Islet precursor cell (in vitro differentiated cells): ENCODE measurements at places on chromosomes 3 and 15.

GRCh38 chr3:50652709-50653108 lies 22.0 kb upstream of the DOCK3 start:
- no peak for DNase-seq

- no peak for DNase-seq
Observed at GRCh38 chr3:107910713-107911259, 180.0 kb downstream of the CD47 start.

GRCh38 chr3:112097378-112097777 lies 11.2 kb downstream of the C3orf52 start:
- DNase-seq, result peak; percentile 78

GRCh38 chr15:81569286-81570080 lies 195.5 kb upstream of the TMC3 start:
- DNase-seq, result no peak

- peak; percentile 42 for DNase-seq
Observed at GRCh38 chr15:99068186-99068585, 36.7 kb upstream of the SYNM start.

GRCh38 chr3:139564294-139564861 lies 24.8 kb upstream of the RBP1 start:
- DNase-seq, result peak; percentile 76

- no peak for DNase-seq
Observed at GRCh38 chr15:52728899-52729298, 49.7 kb upstream of the ATOSA start.

GRCh38 chr3:2853651-2854050 lies 256.5 kb downstream of the IL5RA start:
- no peak for DNase-seq

DNA sequence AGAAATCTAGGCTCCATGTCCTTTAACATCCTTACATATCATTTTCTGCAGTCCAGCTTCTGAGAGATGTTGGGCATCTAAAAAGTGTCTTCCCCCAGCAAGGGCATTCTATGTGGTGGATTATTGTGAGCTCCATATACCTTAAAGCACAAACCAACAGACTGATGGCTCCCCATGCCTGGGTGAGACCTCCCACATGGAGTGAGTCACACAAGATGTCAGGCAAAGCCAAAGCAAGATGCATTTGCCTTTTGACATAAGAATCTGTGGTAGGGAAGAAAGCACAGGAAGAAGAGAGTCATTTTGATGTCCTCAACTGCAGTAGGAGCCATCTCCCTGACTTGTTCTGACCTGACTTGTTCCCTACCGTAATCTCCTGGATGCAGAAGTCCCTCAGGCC lies 238.7 kb upstream of the EIF1B start:
- DNase-seq, result no peak

- no peak for DNase-seq
Observed at GRCh38 chr3:42546691-42547213, 35.0 kb downstream of the SEC22C start.

DNA sequence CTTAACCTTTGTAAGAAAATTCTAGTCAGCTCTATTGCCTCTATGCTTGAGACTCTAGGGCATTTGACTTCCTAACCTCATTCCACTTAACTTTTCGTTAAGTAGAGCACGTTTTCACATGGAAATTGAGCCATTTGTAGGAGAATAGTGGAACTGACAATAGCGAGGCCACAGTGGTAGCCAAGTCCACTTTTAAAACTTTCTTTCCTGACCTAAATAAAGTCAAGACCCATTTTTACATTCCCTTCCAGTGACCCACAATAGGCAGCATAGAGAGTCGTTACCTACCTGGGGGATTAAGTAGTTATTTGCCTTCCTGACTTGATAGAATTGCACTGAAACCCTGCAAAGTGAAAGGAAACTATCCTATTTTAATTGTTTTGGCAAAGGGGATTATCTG lies 386.0 kb upstream of the NECTIN3 start:
- no peak for DNase-seq

GRCh38 chr15:67142767-67143100 lies 77.3 kb downstream of the SMAD3 start:
- peak; percentile 92 for DNase-seq

GRCh38 chr15:92100751-92101150 lies 247.2 kb downstream of the SLCO3A1 start:
- no peak for DNase-seq

- peak; percentile 48 for DNase-seq
Observed at GRCh38 chr15:67806536-67806935, 18.8 kb upstream of the SKOR1 start.

DNA sequence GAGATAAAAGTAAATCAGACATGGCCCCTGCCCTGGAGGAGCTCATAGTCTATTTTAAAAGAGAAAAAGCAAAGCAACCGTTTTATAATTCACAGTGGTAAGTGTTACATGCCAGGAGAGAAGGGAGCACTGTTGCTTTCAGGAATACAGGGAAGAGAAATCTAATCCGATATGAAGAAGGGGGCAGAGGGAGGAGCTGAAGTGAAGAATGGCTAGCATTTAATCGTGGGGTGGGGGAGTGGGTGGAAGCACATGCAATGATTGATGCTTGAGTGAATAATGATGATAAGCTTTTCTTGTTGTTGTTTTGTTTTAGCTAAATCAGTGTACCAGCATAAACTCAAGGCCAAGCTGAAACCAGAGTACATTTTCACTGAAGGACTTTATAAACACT lies 629.5 kb downstream of the MAGI1 start:
- DNase-seq, result no peak

DNA sequence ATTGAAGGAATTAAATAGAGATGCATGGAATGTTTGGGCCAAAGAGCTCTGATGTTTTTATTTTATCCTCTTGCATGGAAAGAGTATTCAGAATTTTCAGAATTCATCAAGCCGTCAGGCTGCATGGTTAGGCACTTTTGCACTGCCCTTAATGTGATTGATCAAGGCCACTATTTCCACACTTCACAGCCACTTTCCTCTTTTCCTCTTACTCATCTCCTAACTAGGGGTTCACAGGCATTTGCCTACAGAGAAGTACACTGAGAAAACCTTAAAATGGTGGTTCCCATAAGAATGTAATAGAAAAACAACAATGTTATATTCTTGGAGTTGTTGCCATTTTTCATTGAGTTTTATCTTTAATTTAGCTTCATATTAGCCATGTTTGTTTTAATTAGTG lies 10.9 kb downstream of the SLC35A5 start:
- no peak for DNase-seq

DNA sequence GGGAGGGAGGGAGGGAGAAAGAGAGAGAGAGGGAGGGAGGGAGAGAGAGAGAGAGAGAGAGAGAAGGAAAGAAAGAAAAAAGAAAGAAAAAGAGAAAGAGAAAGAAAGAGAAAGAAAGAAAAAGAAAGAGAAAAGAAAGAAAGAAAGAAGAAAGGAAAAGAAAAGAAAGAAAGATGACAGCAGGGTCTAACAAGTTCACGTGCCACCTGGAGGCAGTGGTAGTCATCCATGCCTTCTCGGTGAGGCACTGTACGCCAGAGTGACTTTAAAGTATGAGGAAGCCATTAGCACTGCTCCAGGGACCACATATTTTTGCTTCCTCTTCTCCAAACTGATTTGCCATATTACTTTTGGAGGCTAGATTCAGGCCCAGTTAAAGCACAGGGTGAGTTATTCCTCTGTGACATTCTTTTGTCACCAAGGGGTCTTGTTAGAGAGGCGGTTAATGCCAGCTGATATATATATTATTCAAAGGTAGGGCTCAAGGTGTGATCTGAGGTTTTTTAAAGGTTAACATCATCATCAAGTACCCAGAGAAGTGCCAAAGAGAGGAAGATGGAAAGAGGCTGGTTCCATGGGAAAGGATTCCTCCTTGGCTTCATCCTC lies at the start of gene HTR3D:
Gene HTR3D, plus strand, starts transcription at position 556 of the 606 bp plus-strand sequence. Its CDS starts 0 bp downstream, at position 556.
- peak; percentile 10 for DNase-seq

- no peak for DNase-seq
Observed at GRCh38 chr3:81005992-81006391, 755.5 kb downstream of the GBE1 start.

GRCh38 chr15:85367741-85368140 lies 12.7 kb upstream of the AKAP13 start:
- no peak for DNase-seq

DNA sequence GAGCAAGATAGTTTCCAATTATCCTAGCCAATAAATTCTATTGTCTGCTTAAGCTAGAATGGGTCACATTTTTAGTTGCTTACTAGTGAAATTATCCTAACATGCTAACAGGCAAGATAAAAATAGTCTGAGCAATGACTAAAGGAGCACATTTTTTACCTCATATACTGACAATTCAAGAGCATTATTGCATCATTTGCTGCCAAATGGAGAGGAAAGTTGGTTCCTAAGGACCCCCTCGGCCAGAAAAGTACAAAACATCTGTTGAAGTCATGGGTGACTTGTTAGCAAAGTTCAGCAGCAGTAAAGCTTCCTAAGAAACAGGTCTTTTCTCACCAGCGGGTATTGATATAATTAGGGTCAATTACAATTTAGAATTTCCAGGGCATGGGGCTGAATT lies 1001.0 kb downstream of the FHIT start:
- no peak for DNase-seq

DNA sequence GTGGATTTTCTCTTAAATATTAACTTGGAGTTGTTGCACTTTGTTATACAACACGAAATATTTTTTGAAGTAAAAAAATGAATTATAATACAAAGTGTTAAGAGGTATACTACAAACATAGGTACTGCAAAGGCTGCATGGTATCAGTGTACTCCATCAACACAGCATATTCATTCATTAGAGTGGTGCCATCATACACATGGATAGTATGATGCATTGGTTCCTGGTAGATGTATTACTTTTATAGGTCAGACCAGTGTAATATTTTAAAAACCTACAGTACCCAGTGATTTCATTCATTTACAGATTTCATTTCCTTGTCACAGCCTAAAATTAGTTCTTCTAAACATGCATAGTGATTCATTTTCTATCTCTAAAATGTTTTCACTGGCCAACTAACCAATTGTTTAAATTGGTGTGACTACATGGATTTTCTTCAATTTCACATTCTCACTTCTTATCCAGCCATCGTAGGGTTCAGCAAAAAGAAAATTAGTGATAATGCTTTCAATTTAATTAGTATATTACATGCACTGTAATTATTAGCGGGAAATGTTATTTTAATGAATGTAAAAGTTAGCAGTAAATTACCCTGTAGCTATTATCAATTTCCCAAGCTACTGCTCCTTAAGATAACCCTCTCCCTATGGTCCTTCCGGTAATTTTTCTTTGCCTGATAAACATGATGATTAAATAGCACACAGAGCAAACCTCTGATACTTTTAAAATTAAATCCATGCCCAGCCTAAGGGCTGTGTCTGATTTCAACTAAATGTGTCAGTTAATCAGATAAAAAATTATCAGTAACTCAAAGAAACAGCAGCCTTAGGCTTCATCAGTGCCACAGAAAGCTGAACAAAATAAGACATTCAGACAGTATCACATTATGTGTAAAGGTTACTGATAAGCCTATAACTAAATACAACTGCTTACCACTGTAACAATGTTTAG lies 68.4 kb downstream of the DPH6 start:
- DNase-seq, result no peak

GRCh38 chr3:54121414-54122323 lies 683 bp upstream of the CACNA2D3 start:
- peak; percentile 67 for DNase-seq

GRCh38 chr3:147471741-147472140 lies 62.6 kb downstream of the ZIC1 start:
- no peak for DNase-seq

DNA sequence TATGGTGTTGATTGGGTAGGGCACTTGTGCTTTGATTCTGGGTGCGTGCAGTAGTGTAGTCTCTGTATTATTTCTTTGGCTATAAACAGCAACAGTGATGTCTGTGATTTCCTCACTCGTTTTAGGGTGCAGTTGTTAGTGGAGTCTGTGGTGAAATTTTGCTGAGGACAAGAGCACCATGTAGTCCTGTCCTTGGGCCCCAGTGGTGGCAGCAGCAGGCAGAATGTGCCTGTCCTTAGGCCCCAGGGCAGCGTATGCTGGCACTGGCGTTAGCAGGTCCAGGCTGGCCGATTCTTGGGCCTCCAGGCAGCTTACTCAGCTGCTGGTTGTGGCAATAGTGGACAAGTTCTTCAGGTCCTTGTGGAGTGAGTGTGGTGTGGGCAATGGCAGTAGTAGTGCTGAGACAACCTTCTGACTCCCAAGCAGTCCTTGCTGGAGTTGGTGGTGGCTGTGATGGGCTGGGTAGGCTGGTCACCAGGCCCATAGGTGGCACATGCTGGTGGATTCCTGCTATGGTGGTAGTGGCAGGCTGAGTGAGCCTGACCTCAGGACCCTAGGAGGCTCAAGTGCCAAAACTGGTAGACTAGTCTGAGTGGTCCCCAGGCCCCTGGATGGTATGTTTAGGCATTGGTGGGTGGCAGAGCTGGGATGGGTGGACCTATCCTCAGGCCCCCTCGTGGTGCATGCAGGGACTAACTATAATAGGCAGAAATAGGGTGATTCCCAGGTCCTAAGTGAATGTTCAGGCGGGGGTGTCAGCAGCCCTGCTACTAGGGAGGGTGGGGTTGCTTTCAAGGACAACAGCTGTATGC lies 56.3 kb downstream of the TNFAIP8L3 start:
- DNase-seq, result no peak

GRCh38 chr3:49158103-49158709 lies 7.9 kb downstream of the CCDC71 start:
- peak; percentile 76 for DNase-seq
